ENCODE measurements at places on chromosomes 1 and 21.

GRCh38 chr1:88741413-88741812 is 57.3 kb downstream of the PKN2 start:
- no peak for DNase-seq

GRCh38 chr1:8653878-8654277 is 163.6 kb downstream of the RERE start:
- DNase-seq, result no peak

DNA sequence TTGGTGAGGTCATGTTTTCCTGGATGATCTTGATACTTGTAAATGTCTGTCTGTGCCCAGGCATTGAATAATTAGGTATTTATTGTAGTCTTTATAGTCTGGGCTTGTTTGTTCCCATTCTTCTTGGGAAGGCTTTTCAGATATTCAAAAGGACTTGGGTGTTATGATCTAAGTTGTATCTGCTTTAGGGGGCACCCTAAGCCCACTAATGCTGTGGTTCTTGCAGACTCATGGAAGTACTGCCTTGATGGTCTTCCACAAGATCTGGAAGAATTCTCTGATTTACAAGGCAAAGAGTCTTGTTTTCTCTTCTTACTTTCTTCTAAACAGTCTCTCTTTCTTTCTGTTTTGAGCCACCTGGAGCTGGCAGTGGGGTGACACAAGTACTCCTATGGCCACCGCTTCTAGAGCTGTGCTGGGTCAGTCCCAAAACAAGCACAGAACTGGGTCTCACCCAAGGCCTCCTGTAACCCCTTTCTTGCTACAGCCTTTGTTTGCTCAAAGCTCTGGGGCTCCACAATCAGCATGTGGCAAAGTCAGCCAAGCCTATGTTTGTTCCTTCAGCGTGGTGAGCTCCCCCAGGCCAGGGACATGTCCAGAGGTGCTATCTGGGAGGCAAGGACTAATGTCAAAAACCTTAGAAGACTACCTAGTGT is 12.6 kb downstream of the VN1R5 start:
- no peak for DNase-seq

DNA sequence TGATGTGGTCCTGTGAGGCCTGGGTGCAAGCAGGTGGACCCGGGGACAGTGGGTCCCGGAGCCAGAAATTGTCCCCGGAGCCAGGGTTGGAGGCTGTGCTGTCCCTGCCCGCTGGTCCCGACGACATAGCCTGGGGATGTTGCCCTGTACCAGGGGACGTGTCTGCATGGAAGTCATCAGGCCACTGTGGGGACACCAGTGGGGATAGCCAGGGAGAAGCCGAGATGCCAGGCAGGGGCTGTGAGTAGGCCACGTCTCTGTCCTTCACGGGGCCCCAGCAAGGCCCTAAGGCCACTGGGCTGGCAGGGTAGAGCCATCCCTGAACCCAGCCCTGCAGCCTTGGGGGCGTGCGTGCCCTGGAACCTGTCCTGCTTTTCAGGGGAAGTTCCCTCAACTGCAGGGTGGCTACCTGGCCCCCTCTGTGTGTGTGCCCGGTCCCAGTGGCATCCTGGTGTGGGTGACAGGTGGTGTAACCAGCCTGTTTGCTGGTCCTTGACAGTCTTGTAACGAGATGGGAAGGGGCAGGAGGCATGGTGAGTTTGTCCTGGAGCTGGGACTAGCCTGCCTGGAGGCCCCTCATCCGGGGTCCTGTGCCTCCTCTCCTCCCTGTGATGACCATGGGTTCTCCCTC is 73.2 kb downstream of the OBSCN start:
- DNase-seq, result no peak

GRCh38 chr1:43632135-43632670 is 17.7 kb upstream of the KDM4A start:
- DNase-seq, result no peak

GRCh38 chr1:94009304-94009703 is 100.1 kb upstream of the GCLM start:
- DNase-seq, result no peak

DNA sequence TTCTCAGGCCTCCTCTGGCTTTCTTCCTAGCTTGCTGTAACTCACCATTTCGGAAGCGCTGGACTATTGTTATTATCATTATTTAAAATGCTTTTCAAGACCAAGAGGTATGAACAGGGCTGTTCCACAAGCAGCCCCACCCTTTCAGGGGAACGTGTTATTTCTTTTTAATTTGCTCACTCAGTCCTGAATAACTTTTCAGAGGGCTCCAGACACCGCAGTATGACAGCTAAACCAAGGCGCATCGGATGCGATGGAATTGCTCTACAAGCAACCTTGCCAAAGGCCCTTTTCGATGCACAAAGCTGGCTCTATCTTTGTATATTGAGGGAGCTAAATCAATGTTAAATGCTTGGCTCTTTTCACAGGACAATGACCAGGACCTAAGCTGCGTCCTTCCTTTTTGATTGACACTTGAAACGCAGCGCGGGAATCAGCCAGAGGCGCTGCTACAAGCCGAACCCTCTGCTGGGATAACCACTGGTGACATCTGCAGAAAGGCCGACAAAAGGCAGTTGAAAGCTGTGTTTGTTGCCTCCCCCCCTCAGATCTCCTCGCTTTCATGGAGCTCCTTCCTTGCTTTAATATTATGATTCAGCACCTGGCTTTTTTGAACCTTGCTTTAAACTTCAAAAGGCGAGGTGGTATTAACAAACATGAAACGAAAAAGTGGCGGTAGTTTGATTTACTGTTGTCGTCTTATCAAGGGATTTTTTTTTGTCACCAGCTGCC is 204.7 kb upstream of the PROX1 start:
- no peak for DNase-seq
